CD4-positive, alpha-beta T cell (primary cell): ENCODE measurements at places on chromosomes 4 and X.

- no peaks in the 10 kb centered on the region for H3K4me1 ChIP-seq
- H3K27ac ChIP-seq: no peak overlapping the region
- no peaks in the 10 kb centered on the region for H3K27me3 ChIP-seq
- H3K4me3 ChIP-seq: no peak overlapping the region
- no peak for DNase-seq
- no peaks in the 10 kb centered on the region for H3K36me3 ChIP-seq
These were observed 211.4 kb downstream of the ARHGAP24 start for GRCh38 chr4:85686398-85686797.

- DNase-seq: no peak
- H3K36me3 ChIP-seq: no peaks in the 10 kb centered on the region
- H3K27me3 ChIP-seq: no peaks in the 10 kb centered on the region
- H3K4me3 ChIP-seq: no peak overlapping the region
- no peaks in the 10 kb centered on the region for H3K4me1 ChIP-seq
These were observed 90.5 kb downstream of the ELOVL6 start for GRCh38 chr4:110107866-110108265.

DNA sequence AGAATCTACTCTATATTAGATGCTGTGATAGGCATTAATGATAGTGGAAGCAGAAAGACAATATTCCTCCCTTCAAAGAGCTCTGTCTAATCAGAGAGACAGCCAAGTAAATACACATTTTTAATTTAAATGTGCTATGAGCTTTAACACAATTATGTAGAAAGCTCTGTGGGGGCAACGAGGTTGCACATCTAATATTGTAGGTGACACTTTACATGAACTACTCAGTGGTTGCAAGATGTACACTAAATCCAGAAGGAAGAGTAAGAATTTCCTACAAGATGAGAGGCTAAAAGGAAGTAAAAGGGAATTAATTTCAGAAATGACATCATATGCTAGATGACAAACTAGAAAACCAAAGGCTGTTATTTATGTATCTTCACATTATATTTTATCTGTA is 120.9 kb downstream of the SPCS3 start:
- DNase-seq: no peak
- no peak overlapping the region for H3K4me3 ChIP-seq
- no peaks in the 10 kb centered on the region for H3K36me3 ChIP-seq
- H3K27me3 ChIP-seq: no peaks in the 10 kb centered on the region
- no peak overlapping the region for H3K27ac ChIP-seq

- H3K4me3 ChIP-seq: no peak overlapping the region
- peaks cover 4% of the 10 kb centered on the region for H3K4me1 ChIP-seq
- DNase-seq: no peak
These were observed 155.8 kb downstream of the TSPAN5 start for GRCh38 chr4:98502624-98503023.

DNA sequence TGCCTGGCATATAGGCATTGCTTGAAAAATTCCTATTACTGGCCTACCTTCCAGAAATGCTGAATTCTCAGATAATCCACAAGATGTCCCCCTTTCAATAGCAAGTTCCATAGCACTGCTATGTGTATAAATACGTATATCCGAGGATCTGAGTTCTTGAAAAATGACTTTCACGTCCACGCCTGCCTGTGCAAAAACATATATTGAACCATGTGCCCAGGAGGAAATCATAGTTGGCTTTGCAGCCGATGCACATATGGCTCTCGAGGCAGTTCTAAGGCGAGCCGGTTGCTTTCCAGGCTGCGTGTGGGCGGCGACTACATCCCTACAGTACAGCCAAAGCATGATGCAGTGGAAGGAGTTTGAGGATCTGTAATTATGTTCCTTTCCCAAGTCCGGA is 55.4 kb upstream of the ESX1 start:
- no peaks in the 10 kb centered on the region for H3K36me3 ChIP-seq
- no peak for DNase-seq

- no peaks in the 10 kb centered on the region for H3K4me1 ChIP-seq
- H3K36me3 ChIP-seq: no peaks in the 10 kb centered on the region
- H3K27ac ChIP-seq: no peak overlapping the region
- no peak for DNase-seq
- no peaks in the 10 kb centered on the region for H3K27me3 ChIP-seq
These were observed 383.2 kb downstream of the PACRGL start for GRCh38 chr4:21083413-21083812.
